ENCODE measurements at places on chromosomes 12 and 14.
A peak's percentile ranks its signal among the peaks of the same experiment; 100 is the strongest.

DNA sequence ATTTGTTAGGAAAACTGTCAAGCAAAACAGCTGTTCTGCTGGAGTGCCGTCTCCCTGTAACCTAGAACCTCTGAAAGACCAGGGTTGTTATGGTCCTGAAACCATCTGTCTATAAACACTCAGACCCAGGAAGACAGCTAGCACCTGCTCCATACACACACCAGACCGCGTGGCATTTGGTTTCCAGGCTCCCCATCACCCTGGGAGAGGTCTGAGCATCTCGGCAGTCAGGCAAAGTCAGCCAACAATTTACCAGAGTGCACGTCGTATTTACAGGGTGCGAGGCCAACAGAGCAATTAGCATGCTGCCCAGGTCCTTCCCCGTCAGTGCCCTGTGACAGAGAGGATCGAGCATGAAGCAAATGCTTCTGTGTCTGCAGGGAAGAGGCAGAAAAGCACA lies 272.5 kb downstream of the SLC15A4 start:
- DNase-seq = no peak

GRCh38 chr14:58426670-58427280 lies 556 bp downstream of the TIMM9 start:
- DNase-seq = peak; percentile 38

DNA sequence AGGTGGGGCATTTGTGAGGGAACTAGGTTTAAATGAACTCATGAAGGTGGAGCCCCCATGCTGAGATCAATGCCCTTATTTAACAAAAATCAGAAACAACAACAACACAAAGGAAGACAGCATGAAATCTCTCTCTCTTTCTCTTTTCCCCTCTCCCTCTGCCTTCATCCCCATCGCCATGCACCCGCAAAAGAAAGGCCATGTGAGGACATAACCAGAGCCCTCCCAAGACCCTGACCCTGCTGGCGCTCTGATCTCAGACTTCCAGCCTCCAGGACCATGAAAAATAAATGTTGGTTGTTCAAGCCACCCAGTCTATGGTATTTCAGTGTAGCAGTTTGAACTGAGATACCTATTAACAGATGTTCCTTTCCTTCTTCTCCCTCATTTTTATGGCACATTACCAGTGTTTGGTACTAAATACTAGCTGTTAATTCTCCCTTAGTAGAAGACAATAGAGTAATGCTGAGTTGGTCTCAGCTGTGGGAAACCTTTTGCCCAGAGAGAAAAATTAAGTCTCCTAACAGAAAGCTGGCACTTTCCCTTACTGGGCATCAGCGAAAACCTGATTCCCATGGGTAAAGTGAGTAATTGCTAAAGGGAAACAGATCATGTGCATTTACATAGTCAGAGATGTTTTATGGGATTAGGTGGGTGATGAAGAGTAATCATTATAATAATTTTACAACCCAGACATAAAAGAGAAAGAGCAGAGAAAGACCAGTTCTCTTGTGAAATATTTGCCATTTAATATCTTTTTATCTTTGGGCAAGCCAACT lies 264.0 kb upstream of the PLEKHG7 start:
- DNase-seq = no peak

GRCh38 chr14:102872020-102872419 lies 50.4 kb upstream of the AMN start:
- no peak for DNase-seq

GRCh38 chr12:77645966-77646598 lies 184.6 kb upstream of the NAV3 start:
- no peak for DNase-seq

- no peak for DNase-seq
These were observed 391.9 kb downstream of the RMST start for GRCh38 chr12:97854477-97854876.

Measured in GM18507 (cell line).